ENCODE measurements at places on chromosomes 3 and 15.

GRCh38 chr3:13125092-13126015 is 52.1 kb upstream of the IQSEC1 start:
- no peak for DNase-seq

DNA sequence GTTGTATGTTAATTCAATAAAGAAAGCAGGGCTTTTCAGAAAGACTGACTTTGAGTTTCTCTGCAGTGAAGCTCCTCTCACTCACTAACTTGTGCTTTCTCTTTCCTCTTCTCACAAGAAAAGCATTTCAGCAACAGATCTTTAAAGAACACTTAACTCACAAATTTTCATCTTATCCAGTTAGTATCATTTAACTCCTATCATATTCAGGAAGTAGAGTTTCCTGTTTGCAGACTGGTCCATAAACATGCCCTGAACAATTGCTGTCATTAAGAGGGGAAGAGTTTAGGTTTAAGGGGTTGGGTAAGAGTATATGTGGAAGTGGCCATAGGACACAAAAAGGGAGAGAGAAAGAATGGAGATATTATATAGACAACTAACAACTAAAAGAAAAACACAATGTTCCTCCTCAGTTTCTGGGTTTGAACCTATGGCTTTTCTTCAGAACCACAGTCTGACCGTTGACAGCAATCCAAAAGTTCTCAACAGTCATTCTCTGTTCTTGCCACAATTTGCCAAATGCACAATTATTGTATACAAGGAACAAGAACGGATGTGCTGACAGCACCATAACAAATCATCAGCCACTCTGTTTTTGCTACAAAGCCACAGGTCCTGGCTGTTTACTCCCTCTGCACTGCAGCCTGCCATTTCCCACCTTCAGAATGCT is 63.9 kb downstream of the CHAC1 start:
- DNase-seq, result no peak

- no peak for DNase-seq
Observed at GRCh38 chr3:87288446-87288845, 12.1 kb upstream of the POU1F1 start.

GRCh38 chr15:42590619-42591237 is 15.3 kb downstream of the STARD9 start:
- no peak for DNase-seq

DNA sequence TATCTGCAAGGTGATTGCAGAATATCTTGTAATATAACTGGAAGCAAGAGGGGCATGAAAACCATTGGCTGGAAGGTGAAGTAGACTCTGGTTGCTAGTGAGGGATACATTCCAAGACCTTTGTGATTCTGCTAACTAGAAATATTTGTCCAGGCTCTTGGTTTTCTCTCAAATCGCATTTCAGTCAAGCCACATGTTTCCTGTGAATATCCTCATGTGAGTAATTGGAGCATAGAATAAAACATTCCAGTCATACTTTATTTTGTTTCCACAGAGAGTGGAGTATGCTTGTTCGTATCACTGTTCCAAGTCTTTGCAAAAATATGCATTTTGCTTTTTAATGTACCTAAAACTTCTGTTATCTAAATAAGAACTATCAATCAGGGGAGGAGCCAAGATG is 850.0 kb downstream of the EPHA3 start:
- no peak for DNase-seq

DNA sequence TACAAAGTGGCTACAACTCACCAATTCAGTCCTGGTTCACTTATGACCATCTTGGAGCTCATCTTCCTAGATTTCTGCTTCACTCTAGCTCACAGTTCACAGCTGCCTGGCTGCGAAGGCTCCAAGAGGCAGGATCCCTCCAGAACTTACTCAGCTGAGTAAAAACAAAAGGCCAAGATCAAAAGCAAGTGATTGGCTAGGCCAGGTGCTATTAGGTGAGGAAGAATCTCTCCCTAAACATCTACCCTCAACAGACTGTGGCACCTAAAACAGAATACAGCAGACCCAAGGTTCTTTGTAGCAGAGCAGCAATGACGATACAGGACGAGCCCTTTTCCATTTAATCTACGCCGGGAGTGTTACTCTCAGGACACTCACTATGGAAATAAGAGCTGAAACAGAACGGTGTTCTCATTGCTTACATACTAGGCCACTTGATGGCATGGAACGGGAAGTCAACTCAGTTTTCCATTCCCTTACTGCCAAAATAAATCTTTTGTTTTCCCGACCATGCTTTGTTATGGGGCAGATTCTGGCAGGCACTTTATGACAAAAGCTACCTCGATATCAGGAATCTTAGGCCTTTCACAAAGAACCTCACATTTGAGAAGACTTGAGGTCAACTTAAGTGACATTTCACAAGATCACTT is 901 bp downstream of the ICE2 start:
- DNase-seq, result no peak

GRCh38 chr3:65836047-65836446 is 202.7 kb downstream of the MAGI1 start:
- no peak for DNase-seq

DNA sequence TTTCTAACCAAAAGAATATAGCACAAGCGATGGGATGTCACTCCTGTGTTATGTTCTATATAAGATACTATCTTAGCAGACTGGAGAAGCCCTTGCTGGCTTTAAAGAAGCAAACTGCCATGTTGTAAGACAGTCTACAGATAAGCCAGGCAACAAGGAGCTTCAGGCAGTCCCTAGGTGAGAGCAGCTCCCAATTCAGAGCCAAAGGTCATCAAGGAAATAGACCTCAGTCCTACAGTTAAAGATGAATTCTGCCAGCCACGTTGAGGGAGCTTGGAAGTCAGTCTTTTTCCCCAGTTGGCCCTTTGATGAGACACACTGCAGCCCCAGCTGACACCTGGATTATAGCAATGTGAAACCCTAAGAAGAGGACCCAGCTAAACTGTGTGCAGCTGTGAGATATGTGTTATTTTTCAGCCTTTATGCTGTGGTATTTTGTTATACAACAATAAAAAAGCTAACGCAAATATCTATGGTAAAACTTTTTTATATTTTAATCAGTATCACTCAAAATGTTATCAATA is 102.5 kb upstream of the AKAP13 start:
- DNase-seq, result no peak
